ENCODE measurements at places on chromosomes 12 and 14.

DNA sequence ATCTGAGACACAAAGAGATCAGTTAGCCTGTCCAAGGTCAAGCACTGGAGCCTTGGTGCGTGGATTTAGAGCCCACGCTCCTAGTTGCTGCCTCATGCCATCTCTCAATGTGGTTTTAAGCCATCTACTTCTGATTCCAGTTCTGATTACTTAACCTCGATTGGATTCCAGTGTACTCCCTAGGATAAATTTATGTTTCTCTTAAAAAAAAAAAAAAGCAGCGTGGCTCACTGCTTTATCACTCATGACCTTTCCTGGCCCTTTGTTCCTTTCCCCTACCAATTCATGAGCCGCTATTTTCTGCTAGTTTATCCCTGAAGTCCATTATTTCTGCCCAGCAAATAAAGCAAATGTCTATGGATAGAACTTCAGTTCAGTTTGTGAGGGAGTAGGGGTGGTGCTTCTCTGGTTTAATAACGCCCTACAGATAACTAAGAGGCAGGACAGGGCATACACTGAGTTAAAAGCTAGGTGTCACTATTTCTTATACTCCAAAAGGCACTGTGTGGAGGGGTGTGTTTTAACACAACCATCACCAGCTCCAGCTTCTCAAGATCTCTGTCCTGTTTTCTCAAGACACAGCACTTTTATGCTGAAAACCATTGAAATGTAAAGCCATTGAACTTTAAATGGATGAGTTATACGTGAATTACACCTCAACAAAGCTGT lies 9.8 kb upstream of the PARP11 start:
- DNase-seq: no peak

- no peak for DNase-seq
Measured at GRCh38 chr14:68797121-68797670, 4.3 kb upstream of the ZFP36L1 start.

DNA sequence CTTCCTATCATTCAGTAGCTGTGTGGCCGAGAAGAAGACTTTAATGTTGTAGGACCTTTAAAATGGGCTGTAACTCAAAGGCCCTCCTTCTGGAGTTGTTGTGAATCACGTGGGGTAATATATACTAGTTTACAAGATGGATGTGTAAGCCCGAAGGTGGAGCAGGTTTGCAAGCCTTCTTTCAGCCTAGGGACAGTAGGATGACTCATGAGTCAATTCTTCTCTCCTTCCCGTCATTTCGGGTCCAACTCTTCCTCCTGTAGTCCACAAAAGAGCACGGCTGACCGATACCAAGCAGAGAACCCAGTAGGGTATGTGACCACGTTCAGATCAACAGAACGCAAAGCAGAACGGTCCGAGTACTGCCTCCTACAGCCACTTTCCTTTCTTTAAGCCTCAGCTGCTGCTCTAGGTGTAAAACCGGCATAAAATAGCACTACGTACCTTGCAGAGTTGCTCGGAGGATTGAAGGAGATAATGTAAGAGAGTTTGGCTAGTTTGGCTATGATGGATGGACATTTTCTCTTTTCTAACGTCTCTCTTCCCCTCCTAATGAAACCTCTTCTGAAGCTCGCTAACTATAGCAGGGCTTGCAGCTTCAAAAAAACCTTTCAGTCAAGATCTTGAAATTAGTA lies 1.3 kb upstream of the RASSF3 start:
- DNase-seq: no peak

GRCh38 chr12:93645702-93646101 lies 31.5 kb upstream of the CRADD start:
- DNase-seq: no peak

- DNase-seq: peak; percentile 80
Measured at GRCh38 chr14:50532502-50533240, at the start of gene MAP4K5. TSS of gene MAP4K5 (minus strand) at chr14:50532569. CDS start at chr14:50532049, 520 bp downstream.
